NCI-H2081 treated with DMSO at 0.1 percent for 48 hours (cell line): ENCODE measurements at places on chromosomes 4 and X.

DNA sequence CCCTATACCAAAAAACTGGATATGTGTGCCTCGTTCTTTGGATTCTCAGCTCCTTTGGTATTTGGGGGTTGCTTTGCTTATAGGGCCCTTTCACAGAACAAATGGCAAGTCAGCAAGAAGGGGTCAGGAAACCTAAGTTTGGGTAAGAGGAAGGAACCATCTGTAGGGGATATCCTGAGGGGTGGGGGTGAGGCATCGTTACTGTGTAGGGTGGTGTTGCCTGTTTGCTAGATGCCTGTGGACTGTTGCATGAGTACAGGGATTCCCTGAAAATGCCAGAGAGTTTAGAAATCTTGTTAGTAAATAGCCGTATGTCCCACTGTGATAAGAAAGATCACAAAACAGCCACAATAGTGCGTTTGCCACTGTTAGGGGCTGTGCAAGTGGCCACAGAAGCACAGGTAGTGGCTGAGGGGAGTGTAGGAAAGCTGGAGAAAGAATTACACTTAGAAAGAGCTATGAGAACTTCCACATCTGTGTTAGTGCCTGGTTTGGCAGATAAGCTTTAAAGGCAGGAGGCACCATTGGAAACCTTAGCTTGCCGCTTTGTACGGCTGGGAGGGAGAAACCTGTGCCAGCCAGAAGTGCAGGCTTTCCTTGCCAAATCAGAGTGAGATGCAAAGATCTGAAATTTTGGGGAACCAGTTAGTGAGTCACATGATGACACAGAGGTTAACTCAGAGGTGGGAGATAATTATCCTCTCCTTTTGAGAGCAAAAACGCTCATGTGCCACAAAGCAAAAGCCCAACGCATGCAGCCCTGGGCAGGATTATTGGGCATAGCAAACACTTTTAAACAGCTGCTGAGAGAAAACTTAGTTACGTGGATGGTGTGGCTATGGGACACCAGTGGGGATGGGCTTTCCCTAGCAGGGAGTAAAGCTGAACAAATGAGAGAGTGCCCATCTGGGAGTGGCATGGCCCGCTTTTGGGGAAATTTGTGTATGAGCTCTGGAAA, 343.7 kb downstream of the ARAP2 start:
- no peak for DNase-seq

- DNase-seq, result peak; percentile 15
Observed at GRCh38 chr4:8403173-8403753, 37.3 kb downstream of the ACOX3 start.

- DNase-seq, result no peak
Observed at GRCh38 chr4:121655320-121656268, 41.2 kb downstream of the ANXA5 start.

GRCh38 chrX:39813631-39814277, 284.0 kb downstream of the BCOR start:
- DNase-seq, result no peak

DNA sequence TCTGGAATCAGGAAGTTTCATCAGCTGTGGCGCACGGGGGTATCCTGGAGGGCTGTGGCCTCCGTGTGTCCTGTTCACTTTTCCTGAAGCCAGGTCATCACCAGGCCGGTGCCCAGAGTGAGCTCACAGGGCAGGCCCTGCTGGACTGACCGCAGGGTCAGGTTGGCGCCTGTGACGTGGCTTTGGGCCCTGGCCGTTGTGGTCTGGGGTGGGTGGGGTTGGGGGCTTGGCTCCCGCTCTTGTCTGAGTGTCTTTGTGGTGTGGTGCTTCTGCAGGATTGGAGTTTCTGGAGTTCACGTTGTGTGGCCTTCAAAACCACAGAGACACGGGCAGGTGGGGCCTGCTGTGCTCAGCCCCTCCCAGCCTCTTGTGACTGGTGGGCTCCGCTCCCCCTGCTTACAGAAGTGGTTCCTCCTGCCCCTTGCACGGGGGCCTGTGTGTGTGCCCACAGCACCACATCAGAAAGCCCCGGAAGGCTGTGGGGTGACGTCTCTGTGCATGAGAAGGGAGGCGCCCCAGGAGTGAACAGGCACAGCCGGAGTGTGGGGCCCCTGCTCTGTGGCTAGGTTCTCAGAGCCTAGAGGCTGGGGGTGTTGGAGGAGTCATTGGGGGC, 9.5 kb downstream of the RGS12 start:
- no peak for DNase-seq

- no peak for DNase-seq
Observed at GRCh38 chr4:185359767-185360446, 35.8 kb downstream of the LRP2BP start.

GRCh38 chr4:86981789-86982188, 47.0 kb downstream of the AFF1 start:
- DNase-seq, result no peak

DNA sequence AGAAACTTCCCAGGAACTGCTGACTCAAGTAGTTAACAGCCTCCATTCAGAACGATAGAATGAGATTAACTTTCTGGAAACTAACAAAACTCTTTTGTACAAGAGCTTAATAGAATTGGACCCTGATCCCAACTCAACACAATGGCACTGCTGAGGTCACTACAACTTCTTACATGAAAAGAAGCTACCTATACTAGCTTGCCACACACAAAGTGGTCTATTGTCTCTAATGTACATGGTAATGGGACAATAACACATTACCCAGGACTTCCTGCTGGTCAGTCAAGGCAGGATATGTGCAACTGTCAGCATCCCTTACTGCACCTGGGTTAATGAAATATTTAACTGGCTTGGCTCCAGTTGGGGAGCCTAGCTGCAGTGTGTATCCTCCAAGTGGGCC, 56.2 kb downstream of the BRCC3 start:
- no peak for DNase-seq

DNA sequence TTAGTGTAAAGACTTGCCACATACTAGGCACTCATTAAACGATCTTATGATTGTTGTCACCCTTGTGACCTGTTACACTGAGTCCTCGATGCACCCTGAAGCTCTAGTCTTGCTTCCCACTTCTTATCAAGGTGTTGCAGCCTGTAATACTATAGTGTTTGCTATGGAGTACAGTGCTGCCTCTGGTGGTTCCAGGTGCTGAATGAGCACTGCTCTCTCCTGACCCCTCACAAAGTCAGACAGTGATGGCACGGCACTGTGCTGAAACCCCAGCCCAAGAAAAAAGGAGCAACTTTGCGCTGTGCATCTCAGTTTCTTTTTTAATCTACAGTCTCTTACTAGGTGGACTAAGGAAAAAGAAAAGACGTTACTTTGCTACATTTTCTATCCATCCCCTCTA, 106.3 kb downstream of the GC start:
- DNase-seq, result no peak

- no peak for DNase-seq
Observed at GRCh38 chrX:68286980-68287379, 146.3 kb downstream of the OPHN1 start.

DNA sequence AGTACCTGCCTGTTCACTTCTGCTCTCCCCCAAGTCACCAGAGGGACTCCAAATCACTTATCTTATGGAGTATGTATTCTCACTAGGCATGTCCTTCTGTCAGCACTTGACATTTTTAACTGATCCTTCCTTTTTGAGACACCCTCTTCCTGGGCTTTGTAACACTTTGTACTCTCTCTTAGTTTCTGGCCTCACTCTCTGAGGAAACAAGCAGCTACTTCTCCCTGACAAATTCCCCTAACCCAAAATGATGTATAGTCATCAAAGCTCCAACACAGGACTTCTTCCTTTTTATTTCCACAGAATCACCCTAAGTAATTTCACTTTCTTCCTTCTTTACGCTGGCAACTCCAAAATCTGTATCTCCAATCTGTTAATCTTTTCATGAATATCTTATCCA, 101.8 kb downstream of the ARAP2 start:
- no peak for DNase-seq

GRCh38 chr4:119039160-119039559, 96.5 kb upstream of the MYOZ2 start:
- no peak for DNase-seq

GRCh38 chr4:126012691-126013290, 698.0 kb downstream of the FAT4 start:
- no peak for DNase-seq
